ENCODE measurements at places on chromosomes 6 and 20. TPM values are rescaled to one million over a fixed set of nuclear protein-coding genes. Genes with fewer than 3 reads are reported as not detected.

GRCh38 chr6:48472091-48472490 lies 361.1 kb upstream of the PTCHD4 start:
- peak; percentile 59 for DNase-seq
- H3K27ac ChIP-seq: no peak overlapping the region
- H3K36me3 ChIP-seq: no peaks in the 10 kb centered on the region
- H3K4me1 ChIP-seq: no peaks in the 10 kb centered on the region
- no peaks in the 10 kb centered on the region for H3K27me3 ChIP-seq
- no peak overlapping the region for H3K4me3 ChIP-seq

- peaks cover 2% of the 10 kb centered on the region for H3K4me1 ChIP-seq
- no peaks in the 10 kb centered on the region for H3K27me3 ChIP-seq
- no peaks in the 10 kb centered on the region for H3K36me3 ChIP-seq
- no peak overlapping the region for H3K4me3 ChIP-seq
- H3K27ac ChIP-seq: no peak overlapping the region
Observed at GRCh38 chr6:35449287-35449881, 2.8 kb upstream of the FANCE start.

GRCh38 chr6:49004801-49005200 lies 458.3 kb downstream of the MMUT start:
- H3K36me3 ChIP-seq: no peaks in the 10 kb centered on the region
- no peaks in the 10 kb centered on the region for H3K4me1 ChIP-seq
- H3K4me3 ChIP-seq: no peak overlapping the region
- no peak for DNase-seq
- H3K27me3 ChIP-seq: no peaks in the 10 kb centered on the region

DNA sequence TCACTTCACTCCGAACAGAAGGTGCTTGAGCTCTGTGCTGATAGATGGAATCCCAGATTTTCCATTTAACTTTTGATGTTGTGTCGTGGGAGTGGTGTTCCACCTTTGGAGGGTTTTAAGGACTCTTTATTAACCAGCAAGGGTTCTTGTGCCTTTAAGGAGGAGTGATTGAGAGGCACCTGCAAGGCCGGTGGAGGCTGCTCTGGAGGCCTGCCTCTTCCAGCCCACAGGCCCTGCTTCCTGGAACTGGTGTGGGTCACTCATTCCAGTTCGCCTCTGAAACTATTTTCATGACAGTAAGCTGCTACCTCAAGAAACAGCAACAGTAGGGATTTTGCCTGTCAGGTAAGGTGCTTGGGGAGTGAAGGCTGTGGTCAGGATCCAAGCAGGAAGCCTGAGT lies 58.8 kb upstream of the APCDD1L start:
- H3K27ac ChIP-seq: no peak overlapping the region
- no peak for DNase-seq
- H3K36me3 ChIP-seq: no peaks in the 10 kb centered on the region

DNA sequence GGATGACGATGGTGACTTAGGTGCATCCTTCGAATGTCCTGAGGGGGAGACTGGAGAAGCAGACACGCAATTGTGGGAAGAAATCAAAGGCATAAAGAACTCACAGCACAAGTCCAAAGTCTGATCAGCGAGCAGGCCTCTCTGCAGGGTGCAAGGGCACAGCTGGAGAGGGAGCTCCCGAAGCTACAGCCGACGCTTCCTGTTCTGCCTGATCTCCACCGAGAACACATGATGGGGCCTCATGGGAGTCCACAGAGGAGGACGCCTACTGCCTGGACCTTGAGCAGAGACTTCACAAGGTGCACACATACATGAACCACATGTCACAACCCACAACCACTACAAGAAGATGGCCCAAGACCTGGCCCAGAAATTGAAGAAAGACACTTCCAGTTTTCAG lies 51.4 kb downstream of the RIN2 start:
- peaks cover 3% of the 10 kb centered on the region for H3K36me3 ChIP-seq
- no peak for DNase-seq
- no peaks in the 10 kb centered on the region for H3K27me3 ChIP-seq
- no peak overlapping the region for H3K27ac ChIP-seq

DNA sequence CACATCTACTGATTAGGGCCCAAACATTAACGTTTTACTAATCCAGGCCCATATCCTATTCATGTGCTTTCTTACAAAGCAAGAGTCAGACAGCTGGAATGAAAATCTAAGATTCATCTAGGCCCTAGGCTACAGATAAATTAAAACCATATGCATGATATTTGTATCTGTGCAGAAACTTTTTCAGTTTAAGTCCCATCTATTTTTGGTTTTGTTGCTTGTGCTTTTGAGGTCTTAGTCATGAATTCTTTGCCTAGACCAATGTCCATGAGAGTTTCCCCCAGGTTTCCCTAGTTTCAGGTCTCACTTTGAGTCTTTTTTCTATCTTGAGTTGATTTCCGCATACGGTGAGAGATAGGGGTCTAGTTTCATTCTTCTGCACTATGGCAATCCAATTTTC lies 20.2 kb downstream of the ADNP start:
- H3K27me3 ChIP-seq: no peaks in the 10 kb centered on the region
- DNase-seq: peak; percentile 59
- H3K4me1 ChIP-seq: peaks cover 25% of the 10 kb centered on the region
- no peaks in the 10 kb centered on the region for H3K36me3 ChIP-seq
- peak overlapping the region; percentile 45 for H3K27ac ChIP-seq

DNA sequence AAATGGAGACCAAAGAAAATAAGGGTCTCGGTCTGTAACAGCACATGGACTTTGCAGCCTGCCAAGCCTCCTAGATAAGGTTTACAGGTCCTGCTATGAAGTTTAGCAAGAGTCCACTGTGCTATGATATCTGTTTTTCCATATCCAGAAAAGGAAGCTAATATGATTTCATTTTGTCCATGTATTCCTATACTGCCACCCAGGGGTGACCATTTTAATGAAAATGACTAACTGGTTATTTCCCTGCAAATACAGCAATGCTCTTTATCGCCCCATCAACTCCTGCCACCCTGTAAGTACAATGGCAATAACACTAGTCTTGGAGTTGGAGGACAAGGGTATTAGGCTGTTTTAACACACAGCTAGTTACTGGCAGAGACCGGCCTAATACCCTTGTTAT lies 115.2 kb upstream of the GLP1R start:
- no peaks in the 10 kb centered on the region for H3K4me1 ChIP-seq
- no peak overlapping the region for H3K4me3 ChIP-seq
- DNase-seq: peak; percentile 13
- no peaks in the 10 kb centered on the region for H3K36me3 ChIP-seq
- no peak overlapping the region for H3K27ac ChIP-seq

DNA sequence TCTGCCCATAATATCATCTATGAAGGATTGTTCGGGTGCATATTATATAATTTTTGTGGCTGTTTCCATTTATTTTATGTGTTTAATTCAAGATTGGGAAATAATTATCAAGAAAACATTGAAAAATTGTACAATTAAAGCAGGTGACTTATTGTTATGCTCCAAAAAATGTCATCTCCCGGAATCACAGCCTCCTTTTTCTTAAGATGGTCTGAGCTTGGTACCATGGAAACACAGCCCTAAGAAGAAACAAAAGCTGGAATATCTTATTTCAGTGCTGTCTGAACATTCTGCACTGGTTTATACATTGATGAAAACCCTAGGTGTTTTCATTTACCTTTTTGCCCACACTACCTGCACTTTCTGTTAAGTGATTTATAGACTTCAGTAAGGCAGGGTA lies 367.2 kb downstream of the ARHGAP18 start:
- H3K36me3 ChIP-seq: no peaks in the 10 kb centered on the region
- no peak overlapping the region for H3K4me3 ChIP-seq
- H3K4me1 ChIP-seq: no peaks in the 10 kb centered on the region
- H3K27me3 ChIP-seq: no peaks in the 10 kb centered on the region
- no peak for DNase-seq

- H3K27ac ChIP-seq: no peak overlapping the region
- no peak overlapping the region for H3K4me3 ChIP-seq
- no peaks in the 10 kb centered on the region for H3K4me1 ChIP-seq
- DNase-seq: no peak
- no peaks in the 10 kb centered on the region for H3K27me3 ChIP-seq
- no peaks in the 10 kb centered on the region for H3K36me3 ChIP-seq
Observed at GRCh38 chr6:63305277-63305676, 14.5 kb downstream of the LGSN start.

DNA sequence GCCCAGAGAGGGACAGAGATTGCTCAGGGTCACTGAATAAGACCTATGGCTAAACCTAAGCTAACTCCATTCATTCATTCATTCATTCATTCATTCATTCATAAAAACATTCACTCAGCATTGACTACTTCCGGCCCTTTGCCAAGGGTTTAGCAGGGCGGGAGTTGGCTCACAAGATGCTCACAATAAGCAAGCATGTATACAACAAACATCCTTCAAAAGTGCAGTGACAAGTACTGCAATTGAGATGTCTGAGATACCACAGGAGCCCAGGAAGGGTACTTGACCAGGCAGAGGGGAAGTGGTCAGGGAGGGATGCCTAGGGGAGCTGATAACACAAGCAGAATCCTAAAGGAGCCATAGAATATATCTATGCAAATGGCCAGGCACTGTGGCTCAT lies 18.2 kb upstream of the KIAA1755 start:
- H3K27me3 ChIP-seq: no peaks in the 10 kb centered on the region
- no peak overlapping the region for H3K4me3 ChIP-seq
- DNase-seq: no peak
- H3K27ac ChIP-seq: no peak overlapping the region
- peaks cover 22% of the 10 kb centered on the region for H3K4me1 ChIP-seq

- no peak overlapping the region for H3K27ac ChIP-seq
- no peaks in the 10 kb centered on the region for H3K36me3 ChIP-seq
- H3K4me3 ChIP-seq: no peak overlapping the region
- H3K4me1 ChIP-seq: no peaks in the 10 kb centered on the region
- H3K27me3 ChIP-seq: no peaks in the 10 kb centered on the region
- DNase-seq: no peak
Observed at GRCh38 chr6:147567141-147567805, 58.8 kb downstream of the SAMD5 start.

DNA sequence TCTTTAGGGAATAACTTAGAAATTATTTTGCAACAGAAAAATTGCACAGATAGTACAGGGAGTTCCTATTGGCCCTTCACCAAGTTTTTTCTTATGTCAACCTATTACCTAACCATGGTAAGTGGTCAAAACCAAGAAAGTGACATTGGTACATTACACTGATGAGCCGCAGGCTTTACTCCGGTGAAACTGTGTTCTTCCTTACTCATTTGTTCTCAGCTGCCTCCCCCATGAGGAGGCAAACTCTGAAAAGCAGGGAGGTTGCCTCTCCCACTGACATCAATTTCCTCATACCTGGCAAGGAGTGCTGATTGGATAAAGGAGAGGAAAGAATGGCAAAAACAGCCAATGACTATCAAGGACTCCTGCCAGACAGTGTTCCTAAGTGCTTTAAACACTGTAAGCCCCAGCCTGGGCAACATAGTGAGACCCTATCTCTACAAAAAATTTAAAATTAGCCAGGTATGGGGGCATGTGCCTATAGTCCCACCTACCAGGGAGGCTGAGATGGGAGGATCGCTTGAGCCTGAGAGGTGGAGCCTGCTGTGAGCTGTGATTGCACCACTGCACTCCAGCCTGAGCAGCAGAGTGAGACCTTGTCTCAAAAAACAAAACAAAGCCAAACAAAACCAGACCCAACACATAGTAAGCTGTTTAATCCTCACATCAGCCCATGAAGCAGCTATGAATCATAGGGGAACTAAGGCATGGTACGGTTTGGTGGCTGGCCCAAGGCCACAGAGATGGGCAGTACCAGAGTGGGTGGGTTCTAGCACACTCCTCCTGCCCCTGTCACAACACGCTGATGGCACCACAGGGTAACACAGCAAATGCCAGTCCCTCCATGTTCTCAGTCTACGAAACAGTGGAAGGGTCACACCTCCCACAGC lies 24.7 kb downstream of the C20orf203 start:
- H3K4me1 ChIP-seq: no peaks in the 10 kb centered on the region
- H3K27ac ChIP-seq: no peak overlapping the region
- no peaks in the 10 kb centered on the region for H3K36me3 ChIP-seq
- no peaks in the 10 kb centered on the region for H3K27me3 ChIP-seq
- no peak for DNase-seq
- no peak overlapping the region for H3K4me3 ChIP-seq

- DNase-seq: no peak
- H3K4me3 ChIP-seq: no peak overlapping the region
- no peaks in the 10 kb centered on the region for H3K36me3 ChIP-seq
- no peaks in the 10 kb centered on the region for H3K27me3 ChIP-seq
- no peaks in the 10 kb centered on the region for H3K4me1 ChIP-seq
Observed at GRCh38 chr6:163820745-163821458, 406.4 kb downstream of the QKI start.

DNA sequence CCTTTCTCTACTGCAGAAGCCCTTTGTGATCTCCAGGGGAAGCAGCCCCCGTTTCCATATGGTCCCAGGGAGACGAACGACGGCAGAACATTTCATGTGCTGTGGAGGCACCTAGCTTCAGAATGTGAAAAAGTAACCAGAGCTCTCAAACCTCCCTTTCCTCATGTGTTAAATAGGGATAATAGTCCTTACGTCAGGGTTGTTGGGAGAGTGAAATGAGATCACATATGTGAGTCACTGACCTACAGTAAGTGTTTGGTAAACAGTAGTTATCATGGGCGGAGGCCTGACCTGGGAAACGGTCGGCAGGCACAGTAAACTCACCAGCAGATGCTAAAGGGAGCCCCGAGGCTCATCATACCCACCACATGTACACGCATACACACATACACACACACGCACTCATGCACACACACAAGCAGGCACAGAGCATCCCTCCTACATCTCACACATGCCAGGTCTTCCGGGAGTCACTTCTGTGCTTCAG lies 89.7 kb downstream of the LY86 start:
- no peaks in the 10 kb centered on the region for H3K27me3 ChIP-seq
- H3K27ac ChIP-seq: no peak overlapping the region
- no peaks in the 10 kb centered on the region for H3K36me3 ChIP-seq

DNA sequence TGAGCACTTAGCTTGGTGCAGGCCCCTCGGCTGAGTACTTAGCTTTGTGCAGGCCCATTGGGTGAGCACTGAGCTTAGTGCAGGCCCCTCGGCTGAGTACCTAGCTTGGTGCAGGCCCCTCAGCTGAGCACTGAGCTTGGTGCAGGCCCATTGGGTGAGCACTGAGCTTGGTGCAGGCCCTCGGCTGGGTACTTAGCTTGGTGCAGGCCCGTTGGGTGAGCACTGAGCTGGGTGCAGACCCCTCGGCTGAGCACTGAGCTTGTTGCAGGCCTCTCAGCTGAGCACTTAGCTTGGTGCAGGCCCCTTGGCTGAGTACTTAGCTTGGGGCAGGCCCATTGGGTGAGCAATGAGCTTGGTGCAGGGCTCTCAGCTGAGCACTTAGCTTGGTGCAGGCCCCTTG lies 387.1 kb downstream of the THBS2 start:
- no peak overlapping the region for H3K4me3 ChIP-seq
- DNase-seq: no peak
- H3K27ac ChIP-seq: no peak overlapping the region
- H3K4me1 ChIP-seq: no peaks in the 10 kb centered on the region
- H3K27me3 ChIP-seq: no peaks in the 10 kb centered on the region

- H3K4me1 ChIP-seq: no peaks in the 10 kb centered on the region
- H3K36me3 ChIP-seq: no peaks in the 10 kb centered on the region
- H3K4me3 ChIP-seq: no peak overlapping the region
- H3K27me3 ChIP-seq: no peaks in the 10 kb centered on the region
Observed at GRCh38 chr6:47180633-47181032, 129.1 kb downstream of the TNFRSF21 start.

- H3K4me3 ChIP-seq: no peak overlapping the region
- H3K27ac ChIP-seq: no peak overlapping the region
- no peaks in the 10 kb centered on the region for H3K36me3 ChIP-seq
- no peak for DNase-seq
Observed at GRCh38 chr6:170454512-170455285, 98.4 kb downstream of the PSMB1 start.

TRDN gene
- total RNA-seq: not detected

PRSS35 gene
- 6.8 TPM for total RNA-seq

C6orf141 gene
- 0.77 TPM for total RNA-seq

PNPLA1 gene
- not detected for total RNA-seq

GRIK2 gene
- total RNA-seq: under 0.01 TPM

PHACTR3 gene
- not detected for total RNA-seq

GJA10 gene
- total RNA-seq: not detected

ZC2HC1B gene
- not detected for total RNA-seq

SPDEF gene
- under 0.01 TPM for total RNA-seq
